GM23248 (cell line): ENCODE measurements at places on chromosomes 1 and 21. TPM values are rescaled to one million over a fixed set of nuclear protein-coding genes. Genes with fewer than 3 reads are reported as not detected.

SHISA4 gene
- 47.9 and 48.0 TPM in 2 replicates for polyA plus RNA-seq

DNA sequence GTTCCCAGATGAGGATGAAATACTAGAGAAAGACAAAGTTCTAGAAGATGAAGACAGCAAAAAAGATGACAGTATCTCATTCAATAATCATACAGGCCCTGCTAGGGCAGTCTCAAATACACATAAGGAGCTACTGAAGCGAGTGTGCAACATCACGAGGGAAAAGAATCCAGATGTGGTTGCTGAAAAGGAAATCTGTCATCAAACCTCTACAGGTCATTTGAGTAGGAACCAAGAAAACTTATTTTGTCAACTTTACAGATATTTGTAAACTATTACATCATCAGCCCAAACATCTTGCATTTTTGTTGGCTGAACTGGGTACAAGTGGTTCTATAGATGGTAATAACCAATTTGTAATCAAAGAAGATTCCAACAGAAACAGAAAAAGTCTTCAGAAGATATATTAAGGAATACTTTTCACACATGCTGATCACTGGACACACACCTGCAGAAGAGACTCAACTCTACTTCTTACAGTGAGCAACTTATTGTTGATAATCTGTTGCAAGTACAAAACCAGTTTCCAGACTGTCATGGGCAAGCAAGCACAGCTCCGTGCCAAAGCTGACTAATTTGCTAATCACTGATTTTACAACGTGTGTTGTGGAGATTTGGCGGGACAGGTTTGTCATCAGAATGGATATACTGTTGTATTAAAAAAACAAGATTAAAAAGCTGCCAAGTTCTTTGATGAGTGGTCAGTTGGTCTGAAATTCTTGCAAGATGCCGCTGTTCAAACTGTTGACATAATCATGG, 42.1 kb downstream of the TRIM33 start:
- 0 out of 2 replicates have a peak, but pooled peaks cover 12% of the 10 kb centered on the region for H3K4me1 ChIP-seq
- no peaks in the 10 kb centered on the region for H3K27me3 ChIP-seq
- H3K36me3 ChIP-seq = no peaks in the 10 kb centered on the region
- no peak overlapping the region for H3K27ac ChIP-seq

BMP8B gene
- polyA plus RNA-seq = not detected in 2 replicates

DNA sequence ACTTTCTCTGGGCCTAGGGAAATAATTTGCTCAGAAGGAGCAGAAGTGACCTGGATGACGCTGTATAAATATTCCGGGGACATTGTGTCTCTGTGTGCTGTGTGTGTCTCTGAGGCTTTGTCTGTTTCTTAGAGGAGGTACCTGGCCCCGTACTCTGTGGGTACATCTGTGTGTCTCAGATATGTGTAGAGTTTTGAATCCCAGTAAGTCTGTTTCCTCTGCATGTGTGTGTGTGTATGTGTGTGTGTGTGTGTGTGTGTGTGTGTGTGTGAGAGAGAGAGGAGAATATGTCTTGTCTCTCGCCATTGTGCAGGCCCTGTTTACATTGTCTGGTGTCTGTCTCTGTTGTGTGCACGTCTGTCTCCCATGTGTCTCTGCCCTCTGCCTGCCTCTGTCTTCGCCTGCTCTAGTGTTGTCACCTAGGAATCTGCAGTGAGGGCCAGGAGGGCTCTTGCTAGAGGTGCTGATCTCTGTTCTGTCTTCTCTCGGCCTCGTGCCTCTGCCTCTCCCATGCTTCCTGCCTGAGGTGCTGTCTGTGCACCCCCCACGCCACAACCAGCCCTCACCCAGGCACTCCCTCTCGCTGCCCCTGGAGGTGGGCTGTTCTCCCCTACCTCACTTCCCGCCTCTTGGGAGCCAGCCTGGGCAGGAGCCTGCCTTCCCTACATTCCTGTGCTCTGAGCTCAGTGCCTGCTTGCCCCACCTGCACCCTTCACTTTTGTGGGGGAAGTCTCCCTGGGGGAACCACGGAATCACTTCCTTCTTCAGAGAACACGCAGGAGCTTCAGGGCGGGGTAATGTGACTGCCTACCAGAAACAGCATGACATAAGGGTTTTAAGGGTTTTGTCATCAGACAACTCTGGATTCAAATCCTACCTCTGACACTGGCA, 5.9 kb downstream of the MAP7D1 start:
- H3K27me3 ChIP-seq = no peaks in the 10 kb centered on the region
- peak overlapping the region; percentile 95 for H3K27ac ChIP-seq
- DNase-seq = peak; percentile 62
- 0 out of 2 replicates have a peak, but pooled peaks cover 2% of the 10 kb centered on the region for H3K36me3 ChIP-seq
- peaks cover 79% of the 10 kb centered on the region for H3K4me1 ChIP-seq

DNA sequence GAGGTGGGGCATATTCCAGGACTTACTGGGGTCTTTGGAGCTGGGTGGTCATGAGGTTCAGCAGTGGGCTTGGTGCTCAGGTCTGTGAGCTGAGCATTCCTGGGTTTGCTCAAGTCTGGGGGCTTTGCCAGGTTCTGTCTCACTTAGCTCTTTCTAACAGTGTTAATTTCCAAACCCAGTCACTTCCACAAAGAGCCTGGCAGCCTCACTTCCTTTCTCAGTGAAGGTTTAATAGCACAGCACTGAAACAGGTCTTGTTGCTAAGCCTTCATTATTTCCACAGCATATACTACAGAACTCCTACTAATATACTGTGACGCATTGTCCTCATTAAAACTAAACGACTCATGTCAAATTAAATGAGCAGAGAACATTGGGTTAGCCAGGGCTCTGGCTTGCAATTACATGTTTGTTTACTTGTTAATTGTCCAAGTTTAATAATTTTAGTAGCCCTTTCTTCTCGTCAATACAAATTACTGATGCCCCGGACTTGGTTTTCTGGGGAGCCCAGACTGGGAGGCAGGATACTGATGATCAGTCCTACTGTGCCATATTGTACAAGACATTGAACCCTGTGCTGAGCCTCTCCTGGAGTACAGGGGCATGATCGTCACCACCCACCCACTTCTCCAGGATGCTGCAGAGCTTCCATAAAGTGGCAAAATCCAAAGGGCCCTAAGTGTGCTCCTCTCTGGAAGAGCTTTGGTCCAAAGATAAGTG, 170.7 kb downstream of the IER5 start:
- peaks cover 8% of the 10 kb centered on the region; the same call in 1 of the 2 replicates for H3K4me1 ChIP-seq
- peaks cover 9% of the 10 kb centered on the region for H3K27me3 ChIP-seq
- H3K4me3 ChIP-seq = no peak overlapping the region
- no peak for DNase-seq

DNA sequence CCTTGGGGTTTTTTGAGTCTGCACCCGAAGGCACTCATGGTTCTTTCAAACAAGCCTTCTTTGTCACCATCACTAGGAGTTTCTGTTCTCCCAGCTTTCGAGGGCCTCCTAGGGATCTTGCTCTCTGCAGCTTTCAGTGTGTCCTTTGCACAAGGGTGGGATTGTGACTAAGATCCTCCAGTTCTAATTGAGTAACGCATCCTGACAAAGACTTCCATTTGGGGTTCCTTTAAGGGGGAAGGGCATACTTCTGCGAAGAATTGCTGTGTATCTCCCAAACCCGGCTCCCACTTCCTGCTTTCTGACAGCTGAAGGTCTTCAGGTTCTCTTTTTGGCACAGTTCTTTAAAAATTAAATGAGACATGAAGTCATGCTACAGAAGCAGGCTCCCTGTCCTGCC, 139.4 kb downstream of the EDEM3 start:
- H3K27me3 ChIP-seq = no peaks in the 10 kb centered on the region
- H3K4me1 ChIP-seq = 0 out of 2 replicates have a peak, but pooled peaks cover 2% of the 10 kb centered on the region
- H3K4me3 ChIP-seq = no peak overlapping the region
- no peaks in the 10 kb centered on the region for H3K36me3 ChIP-seq
- no peak for DNase-seq

GRCh38 chr1:208048904-208049303, 138.0 kb upstream of the CD34 start:
- H3K27ac ChIP-seq = no peak overlapping the region
- DNase-seq = no peak
- H3K4me1 ChIP-seq = no peaks in the 10 kb centered on the region
- no peaks in the 10 kb centered on the region for H3K36me3 ChIP-seq
- no peaks in the 10 kb centered on the region for H3K27me3 ChIP-seq

SMPDL3B gene
- polyA plus RNA-seq = not detected in 2 replicates
